ENCODE measurements at places on chromosomes 1 and 21.

DNA sequence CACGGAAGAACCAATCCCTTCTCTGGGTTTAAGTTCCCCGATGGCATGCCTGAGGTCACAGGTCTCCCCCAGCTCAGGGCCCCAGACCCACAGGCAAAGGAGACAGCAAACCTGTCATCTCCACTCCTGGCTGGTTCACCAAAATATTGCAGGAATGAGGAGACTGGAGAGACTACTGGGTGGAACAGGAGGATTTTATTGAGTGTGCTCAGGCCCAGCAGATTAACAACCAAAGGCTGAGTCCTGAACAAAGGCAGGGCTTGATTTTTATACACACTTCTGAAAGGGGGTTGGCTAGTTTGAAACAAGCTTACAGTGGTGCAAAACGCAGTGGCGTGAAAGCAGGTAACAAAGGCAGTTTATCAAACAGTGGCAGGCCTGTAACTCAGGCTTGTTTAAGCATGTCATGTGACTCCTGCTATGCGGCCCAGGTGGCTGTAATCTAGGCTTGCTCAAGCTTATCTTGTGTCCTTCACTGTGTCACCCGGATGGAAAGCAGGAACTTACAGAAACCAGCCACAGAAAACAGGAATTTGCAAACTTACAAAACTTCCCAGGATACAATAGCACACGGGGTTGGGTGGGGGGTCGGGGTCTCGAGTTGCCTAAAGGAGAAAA lies 27.4 kb upstream of the KCNJ15 start:
- no peak for DNase-seq

GRCh38 chr1:248622570-248623001 lies 12.3 kb downstream of the OR2T11 start:
- DNase-seq: peak; percentile 51

DNA sequence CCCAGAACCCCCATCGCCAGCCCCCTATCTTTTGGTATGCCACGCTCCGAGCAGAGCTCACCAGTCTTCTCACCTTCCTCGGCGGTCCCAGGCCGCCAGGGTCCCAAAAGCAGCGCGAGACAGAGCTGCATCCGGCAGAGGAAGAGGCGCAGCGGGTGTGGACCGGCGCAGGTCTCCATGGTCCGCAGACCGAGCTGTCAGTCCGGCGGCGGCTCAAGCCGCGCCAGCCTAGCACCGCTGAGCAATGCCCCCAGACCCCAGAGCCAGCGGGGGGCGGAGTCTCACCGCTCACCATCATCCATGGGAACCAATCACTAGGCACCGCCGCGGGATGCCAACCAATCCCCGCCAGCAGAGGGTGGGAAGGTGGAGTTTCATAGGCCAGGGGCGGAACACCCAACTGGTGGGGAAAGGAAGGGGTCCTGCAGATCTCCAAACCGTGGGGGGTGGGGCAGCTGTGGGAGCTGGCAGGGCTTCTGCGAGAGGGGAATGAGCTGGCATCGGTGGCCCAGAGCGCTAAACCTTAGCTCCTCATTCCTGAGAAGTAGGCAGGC lies at the start of gene EPHA10:
TSS of gene EPHA10 (minus strand) at position 233 of the 554 bp plus-strand sequence. CDS start at position 179, 54 bp downstream.
- no peak for DNase-seq

DNA sequence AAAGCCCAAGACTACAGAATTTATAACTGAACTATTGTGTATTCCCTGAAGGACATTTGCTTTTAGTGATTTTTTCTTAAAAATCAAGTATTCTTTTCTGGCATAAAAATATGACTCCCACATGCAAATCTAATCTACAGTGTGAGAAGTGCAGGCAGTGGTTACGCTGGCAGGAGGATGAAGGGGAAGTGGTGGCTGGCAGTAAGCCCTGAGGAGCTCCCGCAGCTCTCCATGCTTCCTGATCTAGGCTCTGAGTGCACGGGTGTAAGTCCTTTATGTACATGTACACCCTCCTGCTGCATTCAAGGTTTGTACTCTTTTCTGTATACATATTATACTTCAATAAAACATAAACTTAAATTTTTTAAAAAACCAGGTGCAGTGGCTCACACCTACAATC lies 67.5 kb upstream of the PRDX6 start:
- peak; percentile 90 for DNase-seq

- no peak for DNase-seq
These were observed 43.0 kb downstream of the GALNT2 start for GRCh38 chr1:230109895-230110667.
